ENCODE measurements at places on chromosomes 11 and 22.

- DNase-seq, result no peak
These were observed 49.7 kb downstream of the TRIOBP start for GRCh38 chr22:37746366-37747079.

- no peak for DNase-seq
These were observed 5.3 kb upstream of the JAML start for GRCh38 chr11:118230088-118230487.

DNA sequence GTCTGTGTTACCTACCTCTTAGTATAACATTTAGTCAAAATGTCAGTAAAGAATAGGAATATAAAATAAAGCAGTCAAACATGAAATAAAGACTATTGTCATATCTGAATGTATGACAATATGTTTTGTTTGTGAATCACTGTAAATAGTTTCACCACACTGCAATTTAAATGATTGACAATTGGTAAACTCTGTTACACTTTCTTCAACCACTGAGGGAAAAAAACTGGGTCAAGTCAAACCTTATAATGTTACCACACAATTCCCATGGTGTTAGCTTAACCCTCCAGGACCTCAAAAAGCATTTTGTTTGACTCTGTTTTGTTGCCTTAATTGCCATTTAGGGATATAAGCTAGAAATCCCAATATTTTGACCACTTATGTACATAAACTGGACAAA, 10.5 kb upstream of the MMP13 start:
- DNase-seq, result no peak

- no peak for DNase-seq
These were observed 20.2 kb downstream of the RTN4RL2 start for GRCh38 chr11:57480409-57481137.

GRCh38 chr11:69419662-69420395, 61.6 kb upstream of the LINC01488 start:
- no peak for DNase-seq

DNA sequence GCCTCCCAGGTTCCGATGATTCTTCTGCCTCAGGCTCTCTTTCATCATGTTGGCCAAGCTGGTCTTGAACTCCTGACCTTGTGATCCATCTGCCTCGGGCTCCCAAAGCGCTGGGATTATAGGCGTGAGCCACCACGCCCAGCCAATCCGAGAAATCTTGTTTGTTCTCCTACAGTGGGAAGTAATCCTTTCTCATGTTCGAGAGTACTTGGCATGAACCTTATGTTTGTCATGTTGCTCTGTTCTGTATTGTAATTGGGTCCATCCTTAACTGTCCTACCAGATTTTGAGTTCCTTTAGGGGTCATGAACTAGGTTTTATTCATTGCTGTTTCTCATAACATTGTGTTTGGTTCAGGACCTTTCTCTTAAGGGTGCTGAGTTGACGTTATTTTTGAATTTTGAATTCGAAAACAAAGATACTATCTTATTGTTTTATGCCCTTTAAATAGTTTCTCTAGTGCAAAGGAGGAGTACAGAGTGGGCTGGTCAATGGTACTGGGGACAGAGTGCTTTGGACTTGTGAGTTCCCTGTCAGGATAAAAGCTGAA, 113.4 kb upstream of the RRM1 start:
- DNase-seq, result no peak

GRCh38 chr22:17890245-17890671, 116.0 kb upstream of the BID start:
- DNase-seq, result no peak

DNA sequence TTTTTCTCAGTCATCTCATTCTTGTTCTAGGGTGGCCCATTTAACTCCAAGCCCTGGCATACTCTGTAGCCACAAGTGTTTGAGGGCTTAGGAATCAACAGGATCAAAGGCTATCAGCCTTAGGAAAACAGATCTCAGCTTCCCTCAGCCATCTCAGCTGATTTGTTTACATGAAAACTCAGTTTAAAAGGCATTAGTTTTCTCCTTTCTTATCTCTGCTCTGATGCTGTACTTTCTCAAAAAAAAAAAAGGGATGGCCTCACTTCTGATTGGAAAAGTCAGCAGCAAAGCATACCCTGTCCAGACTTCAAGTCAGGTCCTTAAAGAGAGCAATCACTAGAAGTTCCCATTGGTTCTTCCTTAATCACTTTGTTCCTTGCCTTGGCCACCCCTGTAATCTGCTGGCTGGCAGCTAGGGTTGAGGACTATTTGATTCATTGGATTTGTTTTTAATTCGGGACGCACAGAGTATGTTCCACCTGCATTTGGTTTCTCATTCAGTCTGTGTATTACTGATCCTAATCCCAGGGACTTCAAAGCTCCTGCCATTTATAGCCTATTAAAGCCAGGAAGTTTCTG, 102.8 kb downstream of the EXT2 start:
- DNase-seq, result no peak

GRCh38 chr11:123573286-123573685, 81.1 kb downstream of the SCN3B start:
- no peak for DNase-seq

- no peak for DNase-seq
These were observed 11.3 kb downstream of the SLC17A6 start for GRCh38 chr11:22349491-22349890.

DNA sequence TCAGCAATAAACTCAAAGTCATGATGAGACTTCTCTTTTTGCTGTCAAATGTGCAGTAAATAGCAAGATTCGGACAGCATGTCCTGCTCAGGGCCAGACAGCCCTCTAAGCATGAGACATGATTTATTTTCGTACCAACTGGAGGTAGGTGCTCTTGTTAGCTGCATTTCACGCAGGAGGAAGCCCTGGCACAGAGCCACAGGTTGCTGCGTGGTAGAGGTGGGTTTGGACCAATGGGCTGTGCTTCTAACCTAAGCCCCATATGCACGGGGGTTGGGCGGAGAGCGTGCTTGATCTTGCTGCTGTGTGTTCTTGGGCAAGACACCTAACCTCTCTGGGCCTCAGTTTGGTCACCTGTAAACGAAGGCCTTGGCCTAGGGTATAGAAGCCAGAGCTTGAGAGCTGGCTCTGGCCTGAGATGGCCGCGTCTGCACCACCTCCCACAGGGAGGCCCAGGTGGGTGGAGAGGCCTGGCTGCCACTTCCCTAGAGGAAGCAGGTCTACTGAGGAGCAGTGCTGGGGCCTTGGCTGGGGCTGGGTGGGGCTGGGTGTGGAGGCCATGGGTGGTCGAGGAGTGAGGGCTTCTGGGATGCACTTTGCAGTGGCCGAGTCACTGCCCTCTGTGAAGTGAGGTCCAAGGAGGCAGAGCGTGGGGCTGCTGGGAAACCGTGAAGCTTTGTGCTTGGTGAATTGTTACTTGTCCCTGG, 38.5 kb upstream of the GRAMD4 start:
- DNase-seq, result no peak

DNA sequence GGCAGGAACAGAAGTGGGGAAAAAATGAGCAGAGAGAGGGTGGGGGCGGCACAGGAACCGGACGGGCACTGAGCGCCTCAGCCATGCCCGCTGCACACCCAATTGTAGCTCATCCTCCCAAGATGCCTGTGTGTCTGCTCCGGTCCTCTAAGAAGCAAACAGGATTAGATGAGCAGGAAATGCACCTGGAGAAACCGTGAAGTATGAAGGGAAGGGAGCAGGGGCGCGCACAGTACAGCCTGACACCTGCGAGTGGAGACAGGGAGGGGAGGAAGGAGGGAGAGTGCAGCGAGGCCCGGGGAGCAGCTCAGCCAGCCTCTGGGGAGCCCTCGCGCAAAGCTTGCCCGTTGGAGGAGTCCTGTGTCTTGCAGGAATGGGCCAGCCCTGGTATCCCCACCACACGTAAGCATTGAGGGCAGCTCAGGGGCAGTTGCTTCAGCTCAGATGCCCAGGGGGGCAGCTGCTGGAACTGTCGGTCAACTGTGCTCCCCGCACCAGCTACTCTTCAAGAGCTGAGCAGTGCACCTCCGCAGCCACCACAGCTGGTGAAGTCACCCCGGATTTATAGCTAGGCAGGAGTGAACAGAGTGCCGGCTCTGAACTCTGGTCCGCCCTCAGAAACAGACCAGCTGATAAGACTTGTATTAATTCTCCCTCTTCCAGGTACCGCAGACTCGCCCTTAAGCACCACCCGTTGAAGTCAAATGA, 7.0 kb downstream of the DNAJB13 start:
- no peak for DNase-seq

DNA sequence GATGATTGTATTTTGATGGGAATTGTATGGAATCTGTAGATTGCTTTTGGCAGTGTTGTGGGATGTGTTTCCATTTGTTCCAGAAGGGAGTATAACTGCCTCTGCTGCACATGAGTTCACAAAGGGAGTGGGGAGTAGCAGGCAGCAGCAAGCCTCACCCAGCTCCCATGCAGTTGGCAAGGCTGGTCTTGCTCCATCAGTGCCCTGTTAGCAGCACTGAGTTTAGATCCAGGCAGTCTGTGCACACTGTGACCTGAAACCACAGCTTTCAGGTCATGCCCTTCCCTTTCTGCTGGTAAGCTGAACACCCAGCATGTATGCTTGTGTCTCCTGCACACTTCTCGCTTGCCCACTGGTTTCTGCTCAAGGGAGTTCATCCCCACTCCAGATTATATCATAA, 3.7 kb upstream of the NUCB2 start:
- DNase-seq, result no peak

GRCh38 chr11:46737699-46738098, 18.7 kb downstream of the F2 start:
- DNase-seq, result no peak

DNA sequence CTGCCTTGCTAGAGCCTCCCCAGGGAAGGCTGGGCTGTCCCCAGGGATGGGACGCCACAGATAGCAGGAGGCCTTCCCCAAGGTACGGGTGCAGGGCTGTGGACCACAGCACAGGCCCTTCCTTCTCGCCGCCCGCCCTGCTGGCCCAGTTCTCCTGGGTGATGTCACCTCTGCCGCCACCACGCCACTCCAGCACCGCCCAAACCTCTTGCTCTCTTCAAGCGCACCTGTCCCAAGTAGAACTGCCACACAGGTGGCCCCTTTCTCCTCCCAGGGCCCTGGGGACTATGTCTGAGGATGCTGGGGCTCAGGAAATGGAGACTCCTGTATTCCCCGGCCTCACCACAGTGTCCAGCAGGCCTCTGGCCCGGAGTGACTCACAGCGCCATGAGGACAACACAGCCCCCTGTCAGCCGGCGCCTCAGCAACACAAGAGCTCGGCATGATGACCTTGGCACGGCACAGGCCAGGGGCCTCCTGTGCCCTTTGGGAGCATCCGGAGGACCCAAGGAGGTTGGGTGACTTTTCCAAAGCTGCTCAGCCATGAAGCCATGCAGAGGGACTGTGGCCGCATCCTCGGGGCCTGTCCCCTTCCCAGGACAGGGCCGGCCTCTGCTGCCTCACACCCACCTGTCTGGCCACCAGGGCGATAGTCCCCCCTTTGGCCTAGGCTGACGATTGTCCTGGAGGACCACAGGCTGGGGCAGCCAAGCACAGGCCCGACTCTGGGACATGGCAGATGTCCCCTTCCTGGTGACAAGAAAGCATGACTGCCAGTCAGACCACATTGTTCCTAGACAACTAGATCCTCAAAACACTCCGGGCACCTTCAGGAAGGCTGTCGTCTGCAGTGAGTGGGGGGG, 1023.5 kb downstream of the BRD1 start:
- DNase-seq, result no peak

DNA sequence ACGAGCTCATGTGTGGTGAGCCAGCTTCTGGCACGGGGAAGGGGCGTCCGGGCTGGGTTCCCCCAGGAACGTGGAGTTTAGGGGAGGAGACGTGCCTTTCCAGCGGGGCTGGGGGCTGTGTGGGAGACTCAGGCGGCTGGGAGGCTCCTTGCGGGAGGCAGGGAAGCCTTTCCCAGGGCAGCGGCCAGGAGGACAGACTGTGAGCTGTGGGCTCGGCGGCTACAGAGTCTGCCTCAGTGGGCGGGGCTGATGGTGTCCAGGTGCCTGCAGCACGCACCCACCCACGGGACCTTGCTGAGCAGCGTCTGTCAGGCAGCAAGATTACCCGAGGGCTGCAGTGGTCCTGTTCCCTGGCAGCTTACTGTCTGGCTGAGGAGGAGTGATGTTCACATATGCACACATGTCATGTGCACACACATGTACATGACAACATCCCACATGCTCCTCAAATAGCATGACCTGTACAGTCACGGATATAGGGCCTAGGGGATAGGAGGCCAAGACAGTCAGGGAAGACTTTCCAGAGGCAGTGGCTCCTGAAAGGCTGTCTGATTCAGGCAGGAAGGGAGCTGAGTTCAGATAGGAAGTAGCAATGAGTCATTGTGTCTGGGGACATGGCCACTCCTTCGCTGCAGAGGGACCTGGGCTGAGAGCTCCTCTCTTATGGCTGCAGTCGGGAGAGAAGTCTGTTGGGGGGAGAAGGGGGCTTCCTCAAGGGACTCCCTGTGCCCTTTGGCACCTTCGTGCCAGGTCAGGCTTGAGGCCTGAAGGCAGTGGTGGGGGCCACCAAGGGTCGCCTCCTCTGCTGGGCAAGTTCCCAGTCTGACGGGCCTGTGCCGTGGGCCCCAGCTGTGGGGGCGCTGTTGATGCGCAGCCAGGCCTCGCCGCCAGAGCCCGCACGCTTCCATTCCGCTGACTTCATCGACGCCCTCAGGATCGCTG, 23.3 kb upstream of the PPP6R3 start:
- DNase-seq, result no peak

DNA sequence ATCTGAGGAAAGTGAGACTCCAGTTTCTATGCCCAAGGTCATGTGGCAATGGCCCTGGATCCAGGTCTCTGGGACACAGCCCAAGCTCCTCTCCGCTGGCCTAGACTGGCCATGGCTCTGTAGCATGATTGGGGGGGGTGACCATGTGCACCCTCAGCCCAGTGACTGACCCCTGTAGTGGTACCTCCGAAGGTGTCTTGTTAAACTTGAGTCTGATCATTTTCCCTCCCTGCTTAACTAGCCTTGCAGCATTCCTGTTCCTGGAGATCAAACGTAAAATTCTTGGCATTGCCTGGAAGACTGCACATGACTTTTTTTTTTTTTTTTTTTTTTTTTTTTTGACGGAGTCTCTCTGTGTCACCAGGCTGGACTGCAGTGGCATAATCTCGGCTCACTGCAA, 1116.0 kb downstream of the TBC1D22A start:
- DNase-seq, result no peak

DNA sequence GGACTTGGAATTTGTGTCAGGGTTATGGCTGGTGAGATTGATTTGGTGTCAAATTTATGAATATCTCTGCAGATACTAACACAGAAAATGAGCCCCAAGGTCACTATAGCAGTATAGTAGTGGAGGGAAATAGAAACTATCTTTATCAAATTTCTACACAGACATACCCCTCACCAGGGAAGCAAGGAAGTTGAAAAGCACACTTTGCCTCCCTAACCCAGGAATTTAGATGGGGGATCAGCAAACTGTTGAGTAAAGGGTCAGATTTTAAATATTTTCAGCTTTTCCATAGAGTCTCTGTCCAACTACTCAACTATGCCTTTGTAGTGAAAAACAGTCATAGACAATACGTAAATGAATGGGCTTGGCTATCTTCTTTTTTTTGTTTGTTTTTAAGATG, 12.8 kb downstream of the CRKL start:
- DNase-seq, result no peak

- DNase-seq, result no peak
These were observed 16.7 kb downstream of the ATG2A start for GRCh38 chr11:64900263-64900678.

- DNase-seq, result no peak
These were observed 3.4 kb downstream of the MPPED2 start for GRCh38 chr11:30582726-30583125.

- DNase-seq, result no peak
These were observed 709 bp upstream of the ST3GAL4 start for GRCh38 chr11:126354631-126355323.

GRCh38 chr11:69238573-69239351, 55.2 kb upstream of the MYEOV start:
- no peak for DNase-seq

GRCh38 chr22:29342577-29343312, 27.2 kb upstream of the RASL10A start:
- no peak for DNase-seq
